Activated CD4-positive, CD25-positive, alpha-beta regulatory T cell (primary cell): ENCODE measurements at places on chromosomes 1 and 21.

DNA sequence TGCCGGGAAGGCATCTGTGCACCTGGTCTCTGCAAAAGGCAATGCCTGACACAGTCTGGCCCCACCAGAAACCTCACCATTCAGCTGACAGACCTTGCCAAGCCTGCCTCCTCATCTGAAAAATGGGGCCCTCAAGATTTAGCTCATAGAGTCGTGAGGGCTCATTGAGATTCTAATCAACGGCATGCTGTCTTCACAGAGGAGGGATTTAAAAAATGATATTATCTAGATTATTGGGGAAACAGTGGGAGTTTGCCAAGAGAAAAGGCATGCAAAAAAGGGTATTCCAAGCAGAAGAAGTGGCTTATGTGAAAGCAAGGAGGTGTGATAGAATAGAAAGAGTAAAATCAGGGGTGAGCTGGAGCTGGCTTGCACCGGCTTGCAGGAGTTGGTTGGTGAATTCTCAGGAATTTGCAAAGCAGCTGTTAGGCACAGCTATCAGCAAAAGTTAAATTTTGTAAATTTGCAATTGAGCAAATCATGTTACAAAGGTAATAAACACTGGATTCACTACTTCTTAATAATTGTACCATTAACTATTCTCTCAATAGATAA is 91.7 kb upstream of the WNT4 start:
- no peak for DNase-seq

DNA sequence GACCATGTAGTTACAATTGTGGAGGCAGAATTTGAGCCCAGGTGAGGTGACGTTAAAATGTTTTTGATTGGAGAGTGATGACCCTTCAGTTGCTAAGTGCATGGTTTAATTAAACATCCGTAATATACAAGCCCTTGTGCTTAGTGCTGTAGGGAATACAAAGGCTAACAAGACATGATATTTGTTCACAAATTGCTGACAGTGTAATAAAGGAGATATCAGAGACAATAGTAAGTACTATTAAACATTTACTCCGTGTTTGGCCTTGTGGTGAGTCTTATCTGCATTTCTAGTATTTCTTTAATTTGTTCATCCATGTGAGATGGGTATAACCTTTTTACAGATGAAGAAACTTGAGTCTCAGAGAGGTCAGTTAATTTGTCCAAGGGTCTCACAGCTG is 37.9 kb downstream of the RLF start:
- no peak for DNase-seq

- DNase-seq: no peak
These were observed 192.2 kb downstream of the TRABD2B start for GRCh38 chr1:47805018-47805417.

- DNase-seq: no peak
These were observed 53.9 kb downstream of the PRDX6 start for GRCh38 chr1:173530795-173531693.

DNA sequence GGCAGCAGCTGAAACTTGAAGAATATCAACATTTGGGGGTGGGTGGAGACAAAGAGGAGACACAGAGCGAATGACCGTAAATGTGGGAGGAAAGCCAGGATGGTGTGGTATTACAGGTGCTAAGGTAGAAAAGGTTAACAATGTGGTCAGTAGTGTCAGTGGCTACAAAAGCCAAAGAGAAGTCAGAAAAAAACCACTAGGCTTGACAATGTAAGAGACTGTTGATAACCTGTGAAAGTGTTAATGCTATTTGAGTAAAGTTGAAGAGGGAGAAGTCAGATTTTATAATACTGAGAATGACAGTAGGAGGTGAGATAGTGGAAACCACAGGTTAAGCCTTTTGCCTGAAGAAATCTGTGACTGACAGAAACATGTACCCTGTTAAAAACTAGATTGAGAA is 120.8 kb downstream of the CLEC20A start:
- no peak for DNase-seq

GRCh38 chr1:1306661-1307260 is 969 bp downstream of the ACAP3 start:
- no peak for DNase-seq

DNA sequence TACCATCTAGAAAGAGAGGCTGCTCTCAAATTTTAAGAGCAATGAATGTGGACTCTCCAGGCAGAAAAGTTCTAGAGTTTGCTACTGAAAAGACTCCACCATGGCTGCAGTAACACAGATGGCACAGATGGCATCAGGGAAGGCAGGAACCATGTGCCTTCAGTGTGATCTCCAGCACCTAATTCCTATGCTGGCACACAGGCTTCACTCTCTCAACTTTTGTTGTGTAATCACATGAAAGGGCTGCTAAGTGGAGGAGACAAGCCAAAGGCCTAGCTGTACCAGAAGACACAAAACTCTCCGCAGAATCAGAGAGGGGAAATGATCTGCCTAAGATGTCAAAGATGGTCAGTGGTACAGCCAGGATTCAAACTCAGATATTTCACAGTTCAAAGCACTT is 31.1 kb downstream of the ERI3 start:
- no peak for DNase-seq

DNA sequence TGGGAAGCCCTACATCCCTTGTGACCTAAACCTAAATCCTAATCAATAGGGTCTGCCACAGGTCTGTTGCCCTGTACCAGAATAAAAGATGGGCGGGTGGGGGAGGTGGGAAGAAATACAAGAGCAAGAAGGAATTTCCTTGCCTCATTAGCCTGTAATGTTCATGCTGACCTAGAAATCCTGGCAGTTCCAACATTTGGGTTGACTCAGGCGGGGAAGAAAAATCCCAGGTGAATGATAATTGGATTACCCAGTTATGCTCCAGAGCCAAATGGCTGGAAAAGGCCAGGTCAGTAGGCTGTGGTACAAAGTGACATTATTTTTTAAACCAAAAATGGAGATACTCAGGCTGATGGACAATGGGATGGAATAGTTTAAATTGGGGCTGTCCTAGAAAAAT is 27.3 kb upstream of the A3GALT2 start:
- DNase-seq: no peak

GRCh38 chr1:905071-905749 is 18.5 kb upstream of the SAMD11 start:
- no peak for DNase-seq

DNA sequence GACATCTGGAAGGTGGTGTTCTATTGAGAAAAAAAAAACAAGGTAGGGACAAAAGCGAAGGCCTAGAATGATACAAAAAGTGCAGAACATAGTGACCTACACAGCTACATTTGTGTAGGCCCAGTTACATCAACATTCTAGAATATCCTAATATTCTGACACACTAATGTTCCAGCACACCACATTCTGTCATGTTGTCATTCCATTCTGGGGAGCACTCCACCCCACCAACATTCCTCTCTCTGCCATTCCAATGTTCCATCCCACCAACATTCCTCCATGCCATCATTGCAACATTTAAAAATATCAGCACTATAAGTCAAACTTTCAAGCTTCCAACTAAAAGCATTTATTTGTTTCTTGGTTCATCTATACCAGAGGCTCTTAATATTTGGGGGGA is 28.5 kb downstream of the COA7 start:
- no peak for DNase-seq

GRCh38 chr1:167923324-167924056 is 9.6 kb upstream of the ADCY10 start:
- DNase-seq: no peak

- no peak for DNase-seq
These were observed 159.3 kb upstream of the SGIP1 start for GRCh38 chr1:66374561-66375111.

DNA sequence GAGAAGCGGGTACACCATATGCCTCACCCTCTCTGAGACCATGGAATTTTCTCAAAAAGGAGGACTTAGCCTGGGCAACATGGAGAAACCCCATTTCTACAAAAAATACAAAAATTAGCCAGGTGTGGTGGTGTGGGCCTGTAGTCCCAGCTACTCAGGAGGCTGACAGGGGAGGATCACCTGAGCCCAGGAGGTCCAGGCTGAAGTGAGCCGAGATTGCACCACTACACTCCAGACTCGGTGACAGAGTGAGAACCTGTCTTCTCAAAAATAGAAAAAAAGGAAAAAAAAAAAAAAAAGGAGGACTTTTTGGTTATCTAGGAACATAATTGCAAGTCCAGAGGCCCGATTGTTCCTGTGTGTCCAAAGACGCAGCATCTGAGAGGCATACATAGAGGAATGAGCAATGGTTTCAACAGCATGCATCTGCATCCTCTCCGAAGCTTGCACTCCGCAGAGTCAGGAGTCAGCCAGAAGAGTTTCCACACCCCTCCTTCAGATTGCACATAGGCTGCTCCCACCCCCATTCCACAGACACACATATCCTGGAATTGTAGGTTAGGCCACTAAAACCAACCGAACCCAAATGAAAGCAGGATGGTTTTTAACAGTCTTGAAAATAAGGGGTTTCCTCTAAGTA is 2.5 kb upstream of the TBX15 start:
- no peak for DNase-seq

DNA sequence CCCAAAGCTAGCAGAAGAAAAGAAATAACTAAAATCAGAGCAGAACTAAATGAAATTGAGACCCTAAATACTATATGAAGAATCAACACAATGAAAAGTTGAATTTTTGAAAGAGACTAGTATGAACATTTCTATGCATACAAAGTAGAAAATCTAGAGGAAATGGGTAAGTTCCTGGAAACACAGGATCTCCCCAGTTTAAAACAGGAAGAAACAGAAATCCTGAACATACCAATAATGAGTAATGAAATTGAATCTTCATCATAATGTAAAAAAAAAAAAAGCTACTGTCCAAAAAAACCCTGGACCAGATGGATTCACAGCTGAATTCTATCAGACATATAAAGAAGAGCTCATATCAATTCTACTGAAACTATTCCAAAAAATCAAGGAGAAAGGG is 233.5 kb downstream of the PLPP3 start:
- no peak for DNase-seq

DNA sequence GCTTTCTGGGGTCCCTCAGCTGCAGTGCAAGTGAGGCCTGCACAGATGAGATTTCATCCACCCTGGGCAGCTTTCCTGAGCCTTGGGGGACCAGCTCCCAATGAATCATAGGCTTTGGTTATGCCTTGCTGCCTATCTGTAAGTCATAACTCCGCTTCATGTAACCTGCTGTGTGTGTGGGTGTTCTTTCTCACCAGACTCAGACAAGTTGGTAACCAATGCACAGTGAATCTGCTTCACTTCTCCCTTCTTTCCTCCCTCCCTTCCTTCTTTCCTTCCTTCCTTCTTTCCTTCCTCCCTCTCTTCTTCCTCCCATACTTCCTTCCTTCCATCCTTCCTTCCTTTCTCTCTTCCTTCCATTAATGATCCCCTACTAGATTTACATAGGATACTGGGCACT is 34.4 kb upstream of the PSMB2 start:
- no peak for DNase-seq

DNA sequence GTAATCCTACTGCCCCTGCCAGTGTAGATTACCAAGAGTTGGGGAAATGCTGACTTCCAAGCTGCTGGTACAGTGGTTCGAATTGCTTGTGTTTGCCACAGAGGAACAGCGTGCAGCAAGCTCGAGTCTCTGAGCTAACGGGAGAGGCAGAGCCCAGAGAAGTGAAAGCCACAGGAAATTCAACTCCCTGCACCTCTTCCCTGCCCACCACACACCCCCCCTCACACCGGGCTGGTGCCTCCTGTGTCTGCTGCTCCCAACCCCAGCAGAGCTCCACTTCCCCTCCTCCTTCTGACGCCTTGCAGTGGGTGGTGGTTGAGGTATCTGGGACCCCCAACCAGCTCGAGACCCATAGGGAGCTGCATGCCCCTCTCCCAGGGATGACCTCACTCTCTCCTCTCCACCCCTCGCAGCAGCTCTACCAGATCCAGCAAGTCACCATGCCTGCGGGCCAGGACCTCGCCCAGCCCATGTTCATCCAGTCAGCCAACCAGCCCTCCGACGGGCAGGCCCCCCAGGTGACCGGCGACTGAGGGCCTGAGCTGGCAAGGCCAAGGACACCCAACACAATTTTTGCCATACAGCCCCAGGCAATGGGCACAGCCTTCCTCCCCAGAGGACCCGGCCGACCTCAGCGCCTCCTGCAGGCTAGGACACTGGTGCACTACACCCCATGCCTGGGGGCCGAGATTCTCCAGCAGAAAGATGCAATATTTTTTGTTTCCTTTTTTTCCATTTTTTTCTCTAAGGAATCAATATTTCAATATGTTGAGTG is 13.1 kb upstream of the KCNQ4 start:
- DNase-seq: no peak

DNA sequence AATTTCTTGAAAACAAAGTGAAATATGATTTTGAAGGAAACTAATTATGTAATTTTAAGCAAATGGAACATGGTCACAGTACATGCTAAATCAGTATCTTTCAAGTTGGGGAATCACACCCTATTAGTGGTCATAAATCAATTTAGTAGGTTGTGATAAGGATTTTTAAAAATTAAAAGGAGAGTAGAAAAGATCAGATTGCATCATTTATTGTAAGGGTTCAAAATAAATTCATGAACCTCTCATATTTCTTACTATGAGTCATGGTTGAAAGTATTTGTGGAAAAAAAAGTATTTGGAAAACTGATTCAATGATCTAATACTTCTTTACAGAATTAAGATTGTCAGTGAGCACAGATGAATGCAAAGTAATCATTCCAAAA is 14.6 kb downstream of the ADSS2 start:
- DNase-seq: no peak

DNA sequence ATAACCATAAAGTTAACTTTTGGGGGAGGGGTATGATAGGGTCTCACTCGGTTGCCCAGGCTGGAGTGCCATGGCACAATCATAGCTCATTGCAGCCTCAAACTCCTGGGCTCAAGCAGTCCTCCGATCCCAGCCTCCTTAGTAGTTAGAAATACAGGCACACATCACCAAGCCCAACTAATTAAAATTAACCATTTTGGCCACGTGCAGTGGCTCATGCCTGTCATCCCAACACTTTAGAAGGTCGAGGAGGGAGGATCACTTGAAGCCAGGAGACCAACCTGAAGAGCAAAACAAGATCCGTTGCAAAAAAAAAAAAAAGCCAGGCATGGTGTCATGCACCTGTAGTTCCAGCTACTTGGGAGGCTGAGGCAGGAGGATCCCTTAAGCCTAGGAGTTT is 26.6 kb upstream of the MED18 start:
- DNase-seq: no peak

DNA sequence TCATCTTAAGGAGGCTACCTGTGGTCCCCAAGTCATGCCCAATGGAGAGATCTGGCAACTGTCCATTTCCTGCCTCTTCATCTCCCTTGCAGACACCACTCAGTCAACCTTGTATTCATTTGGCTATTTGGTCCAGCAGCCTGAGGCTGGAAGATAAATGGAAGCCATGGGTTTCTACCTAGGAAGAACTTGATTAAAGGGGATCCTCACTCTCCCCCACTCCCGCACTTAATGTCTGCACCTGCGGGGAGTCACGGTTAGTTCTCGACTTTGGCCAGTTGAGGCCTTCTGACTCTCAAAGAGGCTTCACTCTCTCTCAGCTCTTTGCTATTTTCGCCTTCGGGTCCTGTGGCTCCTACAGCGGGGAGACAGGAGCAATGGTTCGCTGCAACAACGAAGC is 8.4 kb upstream of the ATXN7L2 start:
- no peak for DNase-seq

- DNase-seq: no peak
These were observed 81.0 kb upstream of the VAV3 start for GRCh38 chr1:108046026-108046425.
